ENCODE measurements at places on chromosomes 7 and 10.

DNA sequence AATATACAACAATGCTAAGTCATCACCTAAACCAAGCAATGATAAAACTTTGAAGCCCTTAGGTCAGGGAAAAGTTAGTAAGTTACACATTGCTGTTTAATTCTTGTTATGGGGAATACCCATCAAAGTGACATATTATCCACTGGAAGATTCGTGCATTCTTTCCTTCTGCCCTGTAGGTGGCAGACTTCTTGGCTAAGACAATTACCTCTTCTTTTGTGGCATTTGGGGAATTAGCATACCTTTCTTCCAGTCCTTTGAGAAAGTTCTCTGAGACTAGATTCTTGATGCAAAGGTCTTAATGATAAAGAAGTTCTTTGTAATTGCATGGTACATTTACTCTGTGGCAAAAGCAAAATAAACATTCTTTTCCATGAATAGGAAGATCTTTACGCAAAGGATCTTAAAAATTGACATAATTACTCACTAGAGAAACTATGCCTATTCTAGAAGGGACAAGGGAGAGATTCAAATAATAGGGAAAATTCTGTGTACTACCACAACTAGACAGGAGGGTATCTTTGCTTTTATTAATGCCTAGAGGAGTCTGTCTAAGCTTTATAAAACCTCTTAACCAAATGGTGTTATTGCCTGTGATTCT is 395.9 kb downstream of the GRM8 start:
- DNase-seq = no peak

DNA sequence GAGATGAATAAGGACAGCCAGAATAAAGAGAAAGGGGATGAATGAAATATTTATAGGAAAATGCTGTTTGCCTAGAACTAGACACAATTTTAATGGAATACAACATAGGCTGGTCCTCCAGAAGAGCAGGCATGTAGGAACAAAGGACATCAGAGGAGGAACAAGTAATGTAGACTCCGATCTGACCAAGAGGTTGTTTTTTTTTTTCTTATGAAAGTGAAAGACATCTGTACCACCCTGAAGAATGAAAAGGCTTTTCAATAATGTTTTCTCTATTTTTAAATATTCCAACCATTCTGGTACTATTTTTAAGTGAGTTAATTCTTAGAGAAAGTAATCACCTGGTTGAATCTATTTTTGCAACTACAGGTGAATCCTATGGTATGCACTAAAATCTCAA is 136.9 kb upstream of the PTN start:
- no peak for DNase-seq

DNA sequence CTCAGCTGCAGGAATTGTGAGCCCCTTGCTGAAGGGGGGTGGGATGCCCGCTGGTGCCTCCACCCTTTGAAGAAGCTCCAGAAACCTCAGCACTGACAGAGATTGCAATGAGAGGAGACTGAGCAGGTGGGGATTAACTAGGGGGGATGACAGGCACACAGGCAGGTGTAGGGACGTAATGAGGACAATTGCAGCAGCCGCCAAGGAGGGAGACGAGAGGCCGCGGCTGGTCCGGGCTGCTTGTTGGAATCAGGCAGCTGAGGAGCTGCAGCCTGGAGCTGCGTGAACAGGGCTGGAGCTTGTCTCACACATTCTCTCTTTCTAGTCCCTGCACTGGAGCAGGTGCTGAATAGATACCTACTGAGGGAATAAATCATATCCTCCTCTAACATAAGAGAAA is 122.0 kb upstream of the TCERG1L start:
- DNase-seq = no peak

- no peak for DNase-seq
These were observed 219.3 kb upstream of the GLI3 start for GRCh38 chr7:42456267-42456666.

- DNase-seq = no peak
These were observed 15.4 kb downstream of the SEC24C start for GRCh38 chr10:73759512-73760115.

DNA sequence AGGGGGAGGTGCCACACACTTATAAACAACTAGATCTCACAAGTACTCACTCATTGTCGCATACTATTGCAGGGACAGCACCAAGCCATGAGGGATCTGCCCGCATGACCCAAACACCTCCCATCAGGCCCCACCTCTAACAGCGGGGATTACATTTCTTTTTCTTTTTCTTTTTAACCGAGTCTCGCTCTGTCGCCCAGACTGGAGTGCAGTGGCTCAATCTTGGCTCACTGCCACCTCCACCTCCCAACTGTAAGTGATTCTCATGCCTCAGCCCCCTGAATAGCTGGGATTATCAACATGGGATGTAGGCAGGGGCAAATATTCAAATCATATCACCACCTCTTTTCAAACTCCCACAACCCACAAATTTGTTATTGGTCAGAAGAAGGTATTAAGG is 76.7 kb downstream of the SKAP2 start:
- DNase-seq = peak; percentile 20

DNA sequence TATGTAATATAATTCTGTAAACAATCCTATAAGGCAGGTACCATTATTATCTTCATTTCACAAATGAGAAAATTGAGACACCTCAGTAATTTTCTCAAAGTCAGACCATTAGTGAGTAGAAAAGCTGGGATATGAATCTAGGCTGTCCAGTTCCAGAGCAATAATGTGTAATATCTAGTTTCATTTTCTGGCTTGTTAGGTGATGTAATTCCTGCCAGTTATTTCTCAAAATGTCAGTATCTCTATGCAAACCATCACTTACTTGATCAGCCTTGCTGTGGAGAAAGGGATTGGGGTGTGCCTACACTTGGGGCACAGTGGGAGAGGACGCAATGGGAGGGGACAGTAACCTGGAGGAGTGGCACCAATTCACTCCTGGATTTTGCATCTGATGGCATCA is 157.5 kb downstream of the LYZL1 start:
- no peak for DNase-seq

DNA sequence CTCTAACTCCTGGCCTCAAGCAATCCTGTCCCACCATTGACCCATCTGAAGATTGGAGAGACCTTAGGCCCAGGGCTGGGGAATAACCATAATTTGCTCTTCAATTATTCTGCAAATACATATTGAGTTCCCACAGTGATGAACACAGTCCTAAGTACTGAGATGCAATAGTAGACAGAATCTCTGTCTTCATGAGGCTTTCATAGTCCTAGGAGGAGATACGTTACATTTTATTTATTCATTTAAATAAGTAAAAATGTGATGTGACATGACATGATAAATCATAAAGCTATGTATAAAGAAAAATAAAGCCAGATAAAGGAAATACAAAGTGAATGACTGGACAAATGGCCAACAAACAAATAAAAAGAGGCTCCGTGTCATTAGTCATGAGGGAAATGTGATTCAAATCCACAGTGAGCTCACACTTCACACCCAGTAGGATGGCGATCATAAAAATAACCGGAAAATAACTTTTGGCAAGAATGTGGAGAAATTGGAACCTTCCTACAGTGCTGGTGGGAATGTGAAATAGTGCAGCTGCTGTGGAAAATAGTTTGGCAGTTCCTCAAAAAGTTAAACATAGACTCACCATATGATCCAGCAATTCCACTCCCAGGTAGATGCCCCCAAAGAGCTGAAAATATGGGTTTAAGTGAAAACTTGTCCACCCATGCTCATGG is 52.1 kb upstream of the JCAD start:
- DNase-seq = no peak

DNA sequence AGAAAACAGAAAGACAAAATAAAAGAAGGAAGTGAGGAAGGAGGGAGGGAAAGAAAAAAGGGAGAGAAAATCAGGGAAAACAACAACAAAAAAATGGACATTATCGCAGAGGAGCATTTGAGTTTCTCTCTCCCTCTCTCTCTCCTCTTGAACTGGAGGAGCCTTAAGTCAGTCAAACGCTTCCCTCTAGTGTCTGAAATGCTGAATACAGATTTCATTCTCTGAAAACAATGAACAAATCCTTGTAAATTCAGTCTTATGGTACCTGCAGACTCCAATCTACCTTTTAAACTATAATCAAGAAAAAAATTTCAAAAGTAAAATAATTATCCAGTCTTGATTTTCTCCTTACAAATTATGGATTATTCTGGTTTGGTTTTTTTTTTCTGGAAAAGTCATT is 89.2 kb upstream of the PFKP start:
- DNase-seq = peak; percentile 59

DNA sequence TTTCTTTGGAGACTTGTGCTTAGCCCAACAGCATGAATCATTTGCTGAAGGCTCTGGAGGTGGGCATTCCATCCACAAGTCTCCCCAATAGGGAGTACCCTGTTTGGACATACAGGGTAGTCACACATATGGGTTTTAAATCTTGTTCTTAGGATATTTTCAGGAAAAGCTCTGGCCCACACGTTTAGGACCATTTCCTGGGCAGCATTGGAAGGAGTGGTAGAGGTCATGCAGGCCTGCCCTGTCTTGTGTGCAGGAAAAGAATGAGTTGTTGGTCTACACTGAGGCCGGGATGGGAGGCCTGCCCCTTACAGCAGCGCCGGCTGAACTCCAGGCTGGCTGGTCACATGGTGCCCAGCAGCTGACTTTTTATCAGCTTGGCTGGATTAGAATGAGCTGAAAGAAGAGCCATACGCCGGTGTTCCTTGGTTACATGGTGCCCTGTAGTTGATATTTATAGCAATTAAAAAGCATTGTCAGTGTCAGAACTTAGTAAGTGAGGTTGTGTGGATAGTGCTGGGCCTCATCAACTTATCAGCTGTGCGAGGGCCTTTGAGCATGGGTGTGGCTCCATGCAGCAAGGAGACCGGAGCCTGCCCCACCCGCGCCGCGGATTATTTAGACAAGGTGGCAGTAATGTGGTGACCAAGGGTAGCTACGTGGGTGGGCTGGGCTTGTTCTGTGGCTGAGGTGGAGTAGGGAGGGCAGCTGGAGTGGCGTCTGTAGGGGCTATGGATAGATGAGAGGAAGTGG is 28.6 kb downstream of the OGDH start:
- DNase-seq = no peak

GRCh38 chr10:4568731-4569130 is 257.3 kb upstream of the AKR1E2 start:
- no peak for DNase-seq

GRCh38 chr7:131955679-131956078 is 399.3 kb upstream of the PODXL start:
- no peak for DNase-seq

GRCh38 chr10:100319707-100320402 is 10.2 kb downstream of the PKD2L1 start:
- no peak for DNase-seq

- DNase-seq = peak; percentile 76
These were observed 16.5 kb downstream of the AP5Z1 start for GRCh38 chr7:4791738-4792536.

- DNase-seq = no peak
These were observed 13.4 kb downstream of the NOD1 start for GRCh38 chr7:30465046-30465810.

GRCh38 chr7:48147078-48147591 is 24.1 kb upstream of the ABCA13 start:
- DNase-seq = no peak

DNA sequence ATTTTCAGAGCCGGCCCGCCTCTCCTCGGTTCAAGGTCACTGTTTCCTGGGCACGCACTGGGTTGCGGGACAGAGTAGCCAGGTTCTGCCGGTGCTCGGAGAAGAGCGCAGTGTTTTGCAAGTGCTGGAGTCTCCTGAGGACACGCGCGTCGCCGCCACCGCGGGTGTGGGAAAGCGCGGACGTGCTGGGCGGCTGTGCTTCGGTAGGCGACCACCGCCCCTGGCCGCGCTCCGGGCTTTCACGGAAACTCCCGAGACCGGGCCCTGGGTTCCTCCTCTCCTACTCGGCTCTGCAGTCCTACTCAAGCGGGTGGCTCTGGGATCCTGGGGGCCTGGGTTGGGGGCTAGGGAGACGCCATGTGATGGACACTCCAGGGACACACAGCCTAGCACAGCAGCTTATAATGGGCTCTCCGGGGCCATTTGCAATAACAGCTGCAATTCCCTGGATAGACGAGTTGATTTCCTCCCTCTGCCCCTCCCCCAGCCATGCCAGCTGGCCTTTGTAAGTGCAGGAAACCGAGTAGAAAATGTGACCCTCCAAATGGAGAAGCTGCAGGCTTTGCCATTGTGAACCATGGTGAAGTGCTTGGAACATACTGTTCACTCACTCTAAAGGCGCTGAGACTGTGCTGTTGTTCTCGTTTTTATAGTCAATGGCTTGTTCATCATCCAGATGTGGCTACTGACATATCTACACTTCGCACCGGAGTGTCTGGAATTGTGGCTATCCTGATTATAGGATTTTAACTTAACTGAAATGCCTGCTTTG is 2.1 kb downstream of the FRAT1 start:
- peak; percentile 55 for DNase-seq

GRCh38 chr10:49767752-49768151 is 5.6 kb upstream of the OGDHL start:
- DNase-seq = no peak

DNA sequence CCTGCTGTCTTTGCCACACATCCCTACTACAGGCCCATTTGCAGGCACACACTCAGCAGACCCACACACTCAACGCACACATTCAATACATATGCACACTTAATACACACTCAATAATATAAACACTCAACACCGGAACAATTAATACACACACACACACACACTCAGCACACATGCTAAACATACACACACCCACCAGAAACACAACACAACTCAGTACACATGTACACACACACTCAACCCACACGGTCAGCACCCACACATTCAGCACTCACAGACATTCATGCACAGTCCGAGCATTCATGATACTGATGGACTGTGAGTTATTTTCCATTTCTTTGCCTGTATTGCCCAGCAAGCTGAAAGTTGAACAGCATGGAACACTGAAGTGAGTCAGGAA is 35.4 kb upstream of the SMNDC1 start:
- no peak for DNase-seq

DNA sequence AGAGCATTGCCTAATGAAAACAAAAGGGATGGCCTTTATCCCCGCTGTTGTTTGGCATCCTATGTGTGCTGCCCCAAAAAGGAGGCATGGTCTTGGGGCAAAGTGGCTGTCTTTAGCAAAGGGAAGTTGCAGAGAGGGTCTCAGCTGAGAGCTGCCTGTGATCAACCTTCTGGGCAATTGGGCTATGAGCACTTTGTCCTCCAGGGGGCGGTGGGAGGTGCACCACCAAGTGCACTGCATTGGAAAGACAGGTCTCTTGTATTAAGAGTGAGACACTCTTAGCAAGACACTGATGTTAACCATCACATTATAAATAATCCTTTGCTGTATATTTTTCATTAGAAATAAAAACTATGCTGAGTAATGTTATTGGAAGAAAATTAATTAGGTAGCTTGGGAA is 314.8 kb downstream of the POM121L12 start:
- peak; percentile 18 for DNase-seq

GRCh38 chr7:94380264-94380663 is 14.4 kb upstream of the COL1A2 start:
- DNase-seq = no peak

GRCh38 chr10:13883636-13884444 is 297.1 kb downstream of the PRPF18 start:
- DNase-seq = no peak

DNA sequence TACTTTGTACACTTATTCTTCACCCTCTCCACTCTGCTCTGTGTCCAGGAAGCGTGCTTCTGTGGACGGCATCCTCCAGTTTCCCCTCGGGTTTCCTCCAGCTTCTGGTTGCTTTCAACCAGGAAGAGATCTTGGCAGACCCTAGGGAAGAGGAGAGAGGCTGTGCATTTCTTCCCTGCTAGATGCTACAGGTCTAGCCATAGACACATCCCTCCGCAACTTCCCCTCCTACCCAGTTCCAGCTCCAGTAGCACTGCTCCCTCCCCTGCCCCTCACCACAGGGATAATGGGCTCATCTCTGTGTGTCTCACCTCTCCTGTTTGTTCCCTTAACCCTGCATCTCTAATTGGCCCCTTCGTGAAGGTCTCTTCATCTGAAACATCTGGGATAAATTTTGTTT is 16.3 kb downstream of the TLL2 start:
- no peak for DNase-seq

GRCh38 chr10:5514226-5514850 is 10.4 kb upstream of the CALML3 start:
- DNase-seq = no peak

Data from left kidney (tissue), 8 donors.